ENCODE measurements at places on chromosomes 4 and X.

DNA sequence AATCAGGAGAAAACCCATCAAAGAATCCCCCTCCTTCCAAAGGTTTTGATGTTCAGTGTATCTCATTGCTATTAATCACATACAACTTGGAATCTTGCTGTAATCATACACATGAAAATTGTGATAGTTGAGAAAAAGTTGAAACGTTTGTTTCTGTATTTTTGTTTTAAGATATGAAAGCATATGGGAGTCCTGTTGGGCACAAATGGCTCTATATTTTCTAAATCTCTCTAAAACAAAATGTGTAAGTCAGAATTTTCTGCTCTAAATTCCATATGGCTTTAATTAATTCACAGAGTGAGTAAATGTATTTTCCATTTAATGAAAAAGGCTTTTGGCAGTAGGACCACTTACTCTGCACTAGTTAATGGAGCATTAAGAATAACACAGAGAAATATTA lies 140.2 kb downstream of the MOSPD2 start:
- DNase-seq = no peak

DNA sequence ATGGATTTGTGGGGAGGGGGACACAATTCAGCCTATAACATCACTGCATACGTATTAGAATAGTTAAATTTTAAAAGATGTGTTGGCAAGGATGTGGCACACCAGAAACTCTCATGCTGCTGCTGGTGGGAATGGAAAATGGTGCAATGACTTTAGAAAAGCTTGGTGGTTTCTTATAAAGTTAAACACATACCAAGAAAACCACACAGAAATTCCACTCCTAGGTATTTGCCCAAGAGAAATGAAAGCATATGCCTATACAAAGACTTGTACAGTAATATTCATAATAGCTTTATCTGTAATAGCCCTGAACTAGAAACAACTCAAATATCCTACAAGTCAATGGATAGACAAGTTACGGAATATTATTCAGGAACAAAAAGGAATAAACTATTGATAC lies 71.3 kb upstream of the PDHA1 start:
- DNase-seq = no peak

DNA sequence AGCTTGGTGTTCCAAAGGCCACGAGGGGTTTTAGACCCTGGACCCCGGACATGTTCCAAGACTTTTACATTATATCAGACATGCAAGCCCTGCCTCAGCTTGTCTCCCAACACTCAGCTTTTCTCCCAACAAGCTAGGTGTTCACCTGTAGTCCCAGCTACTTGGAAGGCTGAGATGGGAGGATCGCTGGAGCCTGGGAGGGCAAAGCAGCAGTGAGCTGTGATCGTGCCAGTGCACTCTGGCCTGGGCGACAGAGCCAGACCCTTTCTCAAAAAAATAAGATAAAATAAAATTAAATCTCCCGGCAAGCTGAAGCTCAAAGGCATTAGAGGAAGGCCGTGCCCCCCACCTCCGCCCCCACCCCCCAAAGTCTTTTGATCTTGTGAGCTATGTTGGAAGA lies 13.7 kb downstream of the CTAG1A start:
- no peak for DNase-seq

- DNase-seq = no peak
These were observed 18.8 kb downstream of the SPACA5 start for GRCh38 chrX:48025561-48025960.

DNA sequence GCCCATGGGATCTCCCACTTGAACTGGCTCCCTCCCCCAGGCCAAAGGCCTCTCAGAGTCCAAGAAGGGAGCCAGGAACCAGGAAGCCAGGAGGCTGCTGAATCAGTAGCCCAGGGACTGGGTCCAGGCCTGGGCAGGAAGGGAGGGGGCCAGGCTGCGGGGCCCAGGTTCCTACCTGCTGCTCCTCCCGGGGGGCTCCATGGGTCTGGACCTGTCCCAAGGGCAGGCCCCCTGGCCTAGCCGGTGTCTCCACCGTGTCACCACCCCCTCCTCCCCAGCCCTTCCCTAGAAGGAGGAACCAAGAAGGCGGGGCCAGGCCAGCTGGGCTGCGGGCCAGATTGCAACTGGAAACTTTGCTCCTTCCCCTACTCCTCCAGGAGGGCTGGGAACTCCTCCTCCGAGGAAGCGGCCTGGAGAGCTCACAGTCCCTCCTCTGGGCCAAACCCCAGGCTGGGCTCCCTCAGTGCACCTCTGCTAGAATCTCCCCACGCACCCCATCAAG lies at the start of gene IQSEC2:
TSS of gene IQSEC2 (minus strand) at position 264 of the 502 bp plus-strand sequence.
- DNase-seq = no peak

DNA sequence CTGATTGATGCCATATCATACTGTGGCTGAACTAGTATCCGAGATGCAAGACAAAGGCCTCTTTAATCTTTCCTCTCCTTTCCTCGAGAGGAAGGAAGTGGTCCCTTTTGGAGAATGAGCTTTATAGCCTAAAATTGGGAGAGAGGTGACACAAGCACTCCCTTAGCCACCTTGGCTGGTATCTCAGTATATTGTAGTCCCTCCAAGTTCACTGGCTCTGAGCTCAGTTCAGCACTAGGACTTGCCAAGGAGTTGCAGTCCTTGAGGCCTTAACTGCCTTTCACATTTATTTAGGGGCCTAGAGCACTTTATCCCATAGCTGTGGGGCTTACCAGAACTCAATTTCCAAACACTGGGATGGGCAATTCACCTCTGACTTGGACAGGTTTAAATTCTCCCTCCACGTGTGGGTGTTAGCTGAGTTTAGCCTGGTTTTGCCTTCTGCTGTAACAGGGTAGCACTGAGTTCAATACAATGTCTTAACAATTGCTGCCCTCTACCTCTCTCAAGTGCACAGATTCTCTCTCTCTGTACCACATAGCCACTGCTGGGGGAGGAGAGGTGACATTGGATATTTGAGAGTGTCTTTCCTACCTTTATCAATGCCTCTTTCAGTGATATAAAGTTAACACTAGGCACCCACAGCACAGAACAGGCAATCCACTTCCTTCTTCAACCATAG lies 216.4 kb downstream of the TECRL start:
- DNase-seq = no peak

Measured in epithelial cell of prostate (primary cell).